ENCODE measurements at places on chromosomes 4 and X.

DNA sequence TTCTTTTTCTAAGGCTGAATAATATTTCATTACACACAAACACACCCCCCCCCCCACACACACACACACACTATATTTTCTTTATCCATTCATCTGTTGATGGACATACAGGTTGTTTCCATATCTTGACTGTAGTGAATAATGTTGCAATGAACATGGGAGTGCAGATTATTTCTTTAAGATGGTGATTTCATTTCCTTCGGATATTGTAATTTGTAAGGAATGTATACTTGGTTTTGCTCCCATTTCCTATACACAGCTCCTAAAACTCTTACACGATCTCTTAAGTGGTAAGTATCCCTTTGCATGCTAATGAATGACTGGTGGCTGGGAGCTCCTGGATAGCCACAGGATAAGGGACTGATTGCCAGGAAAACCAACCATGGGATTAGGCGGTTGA, 14.7 kb upstream of the RBMXL3 start:
- DNase-seq = no peak

DNA sequence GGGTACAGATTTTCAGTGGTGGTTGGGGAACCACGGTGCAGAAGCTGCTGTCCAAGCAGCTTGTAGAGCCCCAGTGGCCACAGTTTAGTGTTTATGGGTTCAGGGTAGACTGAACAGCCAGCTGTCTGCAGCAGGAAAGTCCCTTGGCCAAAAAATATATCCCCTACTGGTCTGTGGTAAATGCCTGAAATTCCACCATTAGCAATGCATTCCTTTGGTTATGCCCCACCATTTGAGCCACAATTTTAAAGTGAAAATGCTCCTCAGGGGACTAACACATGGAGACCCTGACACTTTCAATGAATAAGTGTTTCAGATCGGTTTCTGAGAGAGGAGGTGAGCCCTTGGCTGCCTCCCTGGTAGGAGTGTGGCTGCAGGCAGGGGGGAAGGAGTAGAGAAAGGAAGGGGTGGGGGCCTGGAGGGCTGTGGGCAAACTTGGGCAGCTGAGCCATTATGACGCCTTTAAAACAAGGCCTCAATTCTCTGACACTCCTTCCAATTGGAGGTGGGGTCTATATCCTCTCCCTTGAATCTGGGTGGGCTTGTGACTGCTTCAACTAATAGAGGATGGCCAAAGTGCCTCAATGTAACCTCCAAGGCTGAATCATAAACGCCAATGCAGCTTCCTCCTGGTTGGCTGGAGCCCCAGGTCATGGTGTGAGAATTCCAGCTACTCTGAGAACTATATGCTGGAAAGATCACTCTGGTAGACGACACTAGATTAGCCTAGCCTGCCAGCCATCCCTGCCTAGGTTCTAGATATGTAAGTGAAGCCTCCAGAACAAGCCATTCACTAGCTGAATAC, 75.8 kb upstream of the ATP6AP2 start:
- no peak for DNase-seq

GRCh38 chr4:75989846-75990528, 758 bp downstream of the SDAD1 start:
- DNase-seq = no peak

DNA sequence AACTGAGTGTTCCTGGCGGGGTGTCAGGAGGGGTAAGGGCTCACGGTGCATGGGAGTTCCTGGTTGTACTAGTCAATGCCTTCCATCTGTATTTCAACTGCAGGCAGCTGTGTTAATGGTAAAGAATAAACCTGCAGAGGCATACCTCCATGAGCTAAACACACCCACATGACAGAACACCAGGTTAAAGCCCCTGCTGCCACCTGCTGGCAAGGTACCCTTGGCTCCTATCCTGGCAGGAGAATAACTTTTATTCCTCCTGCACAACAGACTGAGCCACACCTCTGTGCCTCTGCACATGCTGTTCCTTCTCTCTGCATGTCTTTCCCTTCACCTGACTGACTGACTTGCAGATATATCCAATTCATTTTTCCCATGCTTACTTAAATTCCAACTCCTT, 11.1 kb downstream of the ITIH6 start:
- no peak for DNase-seq

- DNase-seq = no peak
Observed at GRCh38 chr4:15868826-15869413, 69.6 kb downstream of the FGFBP1 start.
